Forelimb muscle (tissue), 1 donor: ENCODE measurements at places on chromosomes 3 and 15. TPM values are rescaled to one million over a fixed set of nuclear protein-coding genes. Genes with fewer than 3 reads are reported as not detected.

- no peak for DNase-seq
Measured at GRCh38 chr3:53695324-53695690, 150.9 kb downstream of the CHDH start.

Gene RFT1
- polyA plus RNA-seq = 9.4 TPM

GRCh38 chr15:69474846-69475455, 22.3 kb downstream of the RPLP1 start:
- DNase-seq = no peak

GRCh38 chr15:51576911-51577500, 45.6 kb downstream of the DMXL2 start:
- peak; percentile 1 for DNase-seq

Gene TRH
- 0.34 TPM for polyA plus RNA-seq
